ENCODE measurements at places on chromosomes 13 and 19.
A peak's percentile ranks its signal among the peaks of the same experiment; 100 is the strongest.

DNA sequence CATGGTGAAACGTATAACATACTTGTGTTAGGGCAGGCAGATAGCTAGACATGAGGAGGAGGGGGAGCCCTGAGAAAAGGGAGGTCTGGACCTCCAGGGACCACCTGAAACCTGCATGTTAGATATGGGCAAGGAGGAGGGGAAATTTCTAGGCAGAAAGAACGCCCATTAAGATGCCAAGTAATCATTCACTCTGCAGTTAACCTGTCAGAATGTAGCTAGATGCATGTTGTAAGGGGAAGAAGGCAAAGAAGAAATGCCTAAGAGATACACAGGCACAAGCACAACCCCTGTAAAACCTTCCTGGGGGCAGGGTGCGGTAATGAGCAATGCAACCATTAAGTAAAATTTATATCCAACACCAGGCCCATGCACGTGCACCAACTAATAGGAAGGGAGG lies 1055.3 kb upstream of the SPRY2 start:
- no peak for DNase-seq

DNA sequence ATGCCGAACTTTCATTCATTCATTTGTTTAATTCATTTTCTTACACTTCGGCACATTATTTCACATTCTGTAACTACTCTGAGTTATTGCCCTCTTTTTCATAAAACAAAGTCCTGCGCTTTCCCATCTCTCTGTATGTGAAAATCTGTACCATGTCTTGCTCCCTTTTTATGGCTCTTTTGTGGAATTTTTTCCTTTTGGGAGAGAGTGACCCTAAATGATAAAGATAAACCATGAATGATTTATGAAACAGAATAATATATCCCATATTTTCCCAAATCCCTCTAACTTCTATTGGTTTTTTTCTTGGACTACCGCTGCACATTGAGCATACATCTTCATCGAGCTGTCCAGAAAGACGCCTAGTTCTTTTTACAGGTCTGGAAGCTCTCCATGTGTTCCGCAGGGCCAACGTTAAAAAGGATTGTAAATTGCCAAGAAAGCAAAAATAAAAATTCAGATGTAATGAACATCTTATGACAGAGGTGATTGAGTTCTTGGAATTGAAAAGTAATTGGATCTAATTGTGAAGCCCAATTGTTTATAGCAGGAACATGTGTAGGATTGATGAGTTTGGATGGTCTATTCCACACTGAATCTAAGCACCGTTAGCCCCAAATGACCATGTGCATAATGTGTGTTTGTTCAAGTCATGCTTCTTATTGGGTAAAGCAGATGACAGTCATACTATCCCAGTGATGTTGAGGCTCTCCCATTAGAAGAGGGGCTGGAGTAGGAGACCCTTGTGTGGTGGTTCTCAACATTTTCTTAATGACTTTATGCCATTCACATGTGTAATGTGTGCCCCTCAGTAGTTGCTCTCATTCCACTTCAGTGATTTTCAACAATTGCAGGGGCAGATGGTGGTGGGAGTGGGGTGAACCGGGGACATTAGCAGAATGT lies 378.9 kb downstream of the DLEU7 start:
- DNase-seq = no peak

GRCh38 chr13:41554180-41554579 lies 96.8 kb downstream of the RGCC start:
- DNase-seq = no peak

DNA sequence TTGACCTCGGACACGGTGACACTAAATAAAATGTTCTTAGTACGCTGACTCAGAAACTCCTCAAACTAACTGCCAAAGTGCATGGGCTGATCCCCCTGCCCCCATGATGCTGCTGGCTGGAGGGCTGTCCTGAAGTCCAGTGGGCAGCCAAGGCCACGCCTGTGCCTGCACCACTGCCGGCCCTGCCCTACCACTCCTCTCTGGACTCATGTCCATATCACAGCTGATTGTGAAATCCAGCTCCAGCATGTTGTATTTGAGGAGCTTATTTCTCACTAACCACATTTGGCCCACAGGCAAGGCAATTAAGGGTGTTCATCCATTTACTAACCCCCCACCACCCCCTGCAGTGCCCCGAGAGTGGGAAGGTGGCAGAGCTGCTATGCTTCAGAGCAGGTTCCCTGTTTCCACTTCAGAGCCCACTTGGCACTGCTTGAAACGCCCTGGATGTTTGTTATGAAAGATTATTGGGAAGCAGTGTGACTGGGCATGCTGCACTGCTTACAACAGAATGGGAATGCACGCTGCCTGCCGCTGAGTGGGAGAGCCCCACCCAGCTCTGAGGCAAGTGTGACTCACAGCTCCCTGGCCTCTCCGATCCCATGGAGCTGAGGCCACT lies 114.0 kb downstream of the UQCRFS1 start:
- peak; percentile 6 for DNase-seq

- DNase-seq = no peak
Observed at GRCh38 chr19:30857388-30857787, 485.2 kb downstream of the ZNF536 start.

- DNase-seq = no peak
Observed at GRCh38 chr13:110109910-110110309, 197.0 kb downstream of the COL4A1 start.

DNA sequence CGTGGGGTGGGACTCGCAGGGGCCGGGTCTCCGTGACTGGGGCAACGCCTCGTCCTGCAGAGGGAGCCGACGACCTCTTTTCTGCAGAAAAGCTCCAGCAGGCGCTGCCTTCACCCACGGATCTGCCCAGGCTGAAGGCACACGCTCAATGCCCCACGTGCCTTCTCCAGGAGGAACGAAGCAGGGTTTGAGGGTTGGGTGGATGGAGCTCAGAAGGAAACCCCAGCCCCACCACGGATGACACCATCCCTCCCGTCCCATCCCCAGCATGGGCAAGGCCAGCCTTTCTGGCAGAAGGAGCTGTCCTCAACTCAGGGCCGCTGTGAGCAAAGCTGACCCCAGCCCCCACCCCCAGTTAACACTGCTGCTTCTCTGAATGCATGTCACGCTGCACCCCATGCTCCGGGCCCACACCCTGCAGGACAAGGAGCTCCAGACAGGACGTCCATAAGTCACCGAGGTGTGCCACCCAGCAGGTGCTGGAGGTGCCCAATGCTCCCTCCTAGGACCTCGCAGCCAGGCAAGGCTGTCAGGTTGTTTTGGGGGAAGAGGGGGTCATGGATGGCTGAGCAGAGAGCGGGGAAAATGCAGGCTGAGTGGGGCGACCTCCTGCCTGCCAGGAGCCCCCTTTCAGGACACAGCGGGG lies 7.4 kb downstream of the C19orf25 start:
- DNase-seq = no peak

DNA sequence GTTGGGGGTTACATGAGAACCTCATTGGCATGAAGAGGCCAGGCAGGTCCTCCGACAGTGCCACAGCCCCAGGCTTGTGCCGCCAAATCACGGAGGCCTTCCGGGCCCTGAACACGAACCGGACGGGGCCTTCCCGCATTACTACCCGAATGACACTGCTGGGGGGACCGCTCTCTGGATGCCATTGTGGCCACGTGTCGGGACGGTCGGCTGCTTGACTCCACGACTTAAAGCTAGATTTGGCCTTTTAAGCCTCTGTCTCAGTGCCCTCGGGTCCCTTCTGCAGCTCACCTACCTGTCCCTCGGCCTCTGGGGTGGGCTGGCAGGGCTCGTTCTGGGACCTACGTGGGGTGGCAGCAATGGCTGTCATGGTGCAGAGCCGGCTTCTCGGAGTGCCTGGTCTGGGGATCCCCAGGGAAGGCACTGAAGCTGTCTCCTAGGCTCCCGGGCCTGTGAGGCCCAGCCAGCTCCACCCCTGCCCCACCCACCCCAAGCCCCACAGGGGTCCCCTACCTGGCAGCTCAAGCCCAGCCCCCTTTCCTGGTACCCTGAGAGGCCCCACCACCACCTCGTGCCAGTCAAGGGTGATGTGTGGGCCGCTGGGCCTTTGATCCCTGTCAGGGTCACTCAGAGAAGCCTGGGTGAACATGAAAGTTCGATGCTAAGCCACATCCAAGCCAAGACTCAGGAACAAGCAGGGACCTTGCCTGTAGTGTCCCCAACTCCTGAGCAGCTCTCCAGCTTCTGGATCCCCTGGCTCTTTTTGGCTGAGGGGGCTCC lies 245.8 kb upstream of the SGCG start:
- no peak for DNase-seq

- no peak for DNase-seq
Observed at GRCh38 chr13:36774931-36775330, 44.1 kb upstream of the RFXAP start.

- DNase-seq = no peak
Observed at GRCh38 chr19:19276386-19276785, 3.3 kb upstream of the TM6SF2 start.

GRCh38 chr13:72253754-72254153 lies 386.8 kb upstream of the DACH1 start:
- DNase-seq = no peak
